Cardiac septum (tissue), 1 donor: ENCODE measurements at places on chromosomes 6 and 20. TPM values are rescaled to one million over a fixed set of nuclear protein-coding genes. Genes with fewer than 3 reads are reported as not detected.

GRCh38 chr6:127120787-127121636 is 2.5 kb downstream of the RSPO3 start:
- DNase-seq = peak; percentile 82

DNA sequence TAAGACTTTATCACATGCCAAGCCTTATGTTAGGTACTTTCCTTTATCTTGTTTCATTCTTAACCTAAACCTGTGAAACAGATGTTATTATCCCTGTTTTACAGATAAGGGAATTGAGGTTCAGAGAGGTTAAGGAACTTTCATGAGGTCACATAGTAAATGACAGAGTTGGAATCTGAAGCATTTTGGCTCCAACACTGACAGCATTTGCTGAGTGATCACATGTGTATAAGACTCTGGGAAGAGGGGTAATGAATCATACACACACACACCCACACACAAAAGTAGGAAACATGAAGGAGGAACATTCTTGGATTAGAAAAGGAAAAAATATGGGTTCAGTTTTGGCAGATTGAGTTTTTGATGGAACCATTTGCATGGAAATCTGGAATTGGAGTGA is 212.5 kb downstream of the GJA1 start:
- no peak for DNase-seq

DNA sequence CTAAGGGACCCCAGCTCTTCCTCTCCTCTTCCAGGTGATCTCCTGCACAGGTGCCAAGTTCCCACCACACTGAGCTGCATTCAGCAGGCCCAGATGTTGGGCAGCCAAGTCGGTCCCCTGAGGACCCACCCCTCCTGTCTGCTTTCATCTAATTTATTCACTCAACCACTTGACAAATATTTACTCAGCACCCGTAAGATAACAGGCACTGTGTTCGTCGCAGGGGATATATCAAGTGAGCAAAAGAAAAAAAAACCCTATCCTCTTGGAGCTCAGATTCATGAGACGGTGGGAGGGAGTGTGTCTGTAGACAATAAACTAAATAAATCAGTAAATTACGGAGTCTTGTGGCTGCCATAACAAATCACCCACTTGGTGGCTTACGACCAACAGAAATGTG is 143.6 kb downstream of the MRPL14 start:
- peak; percentile 29 for DNase-seq

DNA sequence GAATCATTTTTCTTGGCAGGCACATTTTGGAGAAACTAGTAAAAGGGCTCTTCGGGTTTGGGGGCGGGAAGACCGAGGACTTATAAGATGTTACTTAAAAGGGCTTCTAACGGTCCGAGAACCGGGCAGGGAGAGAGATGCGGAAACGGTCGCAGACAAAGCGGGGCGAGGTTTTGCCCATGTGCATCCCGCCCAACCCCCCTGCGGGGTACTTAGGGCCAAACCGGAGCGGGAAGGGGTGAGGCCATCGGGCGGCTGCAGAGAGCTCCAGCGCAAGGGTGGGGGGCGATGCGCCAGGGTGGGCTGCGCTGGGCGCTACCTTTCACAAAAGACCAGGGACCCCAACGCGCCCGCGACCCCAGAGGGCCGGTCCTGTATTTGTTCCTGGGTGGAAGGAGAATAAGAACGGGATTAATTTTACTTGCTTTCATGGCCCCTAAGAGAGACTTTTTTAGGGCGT is 616 bp downstream of the TUBB start:
- DNase-seq = peak; percentile 86

Gene TPD52L1
- total RNA-seq = 91.0 TPM
